ENCODE measurements at places on chromosomes 11 and 22.
A peak's percentile ranks its signal among the peaks of the same experiment; 100 is the strongest.

GRCh38 chr22:40334899-40335298 lies 11.4 kb upstream of the ADSL start:
- no peak for DNase-seq

GRCh38 chr11:46309814-46310259 lies 32.4 kb downstream of the CREB3L1 start:
- no peak for DNase-seq

- DNase-seq: no peak
These were observed 124.7 kb downstream of the ME3 start for GRCh38 chr11:86547727-86548126.

GRCh38 chr11:129731316-129731715 lies 84.3 kb upstream of the TMEM45B start:
- DNase-seq: no peak

DNA sequence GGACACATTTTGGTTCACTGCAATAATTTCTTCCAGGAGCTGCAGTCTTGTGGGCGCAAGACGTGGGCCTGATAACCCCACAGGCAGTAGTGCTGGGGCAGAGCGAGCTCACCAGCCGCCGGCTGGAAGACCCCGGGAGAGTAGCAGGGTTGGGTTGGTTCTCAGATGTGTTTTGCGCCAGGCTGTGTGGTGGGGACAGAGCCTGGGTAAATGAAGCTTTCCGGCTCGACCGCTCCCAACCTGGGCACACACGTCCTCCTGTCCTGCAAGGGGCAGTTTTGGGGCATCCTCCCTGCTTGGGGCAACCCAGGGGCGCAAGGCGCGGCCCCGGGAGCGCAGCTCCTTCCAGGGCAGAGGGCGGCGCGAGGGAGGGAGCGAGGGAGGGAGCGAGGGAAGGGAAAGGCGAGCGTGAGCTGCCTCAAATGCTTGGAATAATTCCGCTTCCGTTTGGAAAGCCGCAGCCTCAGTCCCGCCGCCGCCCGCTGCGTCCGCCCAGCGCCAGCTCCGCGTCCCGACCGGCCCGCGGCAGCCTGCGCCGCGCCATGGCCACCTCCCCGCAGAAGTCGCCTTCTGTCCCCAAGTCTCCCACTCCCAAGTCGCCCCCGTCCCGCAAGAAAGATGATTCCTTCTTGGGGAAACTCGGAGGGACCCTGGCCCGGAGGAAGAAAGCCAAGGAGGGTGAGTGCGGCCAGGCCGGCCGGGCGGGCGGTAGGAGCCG lies at the start of gene PARVA:
TSS of gene PARVA (plus strand) at position 466 of the 718 bp plus-strand sequence. CDS start at position 543, 77 bp downstream.
- peak; percentile 27 for DNase-seq

GRCh38 chr11:122162095-122162494 lies 46.1 kb upstream of the BLID start:
- no peak for DNase-seq

- DNase-seq: peak; percentile 97
These were observed 5.6 kb upstream of the SYT8 start for GRCh38 chr11:1829039-1829820.

DNA sequence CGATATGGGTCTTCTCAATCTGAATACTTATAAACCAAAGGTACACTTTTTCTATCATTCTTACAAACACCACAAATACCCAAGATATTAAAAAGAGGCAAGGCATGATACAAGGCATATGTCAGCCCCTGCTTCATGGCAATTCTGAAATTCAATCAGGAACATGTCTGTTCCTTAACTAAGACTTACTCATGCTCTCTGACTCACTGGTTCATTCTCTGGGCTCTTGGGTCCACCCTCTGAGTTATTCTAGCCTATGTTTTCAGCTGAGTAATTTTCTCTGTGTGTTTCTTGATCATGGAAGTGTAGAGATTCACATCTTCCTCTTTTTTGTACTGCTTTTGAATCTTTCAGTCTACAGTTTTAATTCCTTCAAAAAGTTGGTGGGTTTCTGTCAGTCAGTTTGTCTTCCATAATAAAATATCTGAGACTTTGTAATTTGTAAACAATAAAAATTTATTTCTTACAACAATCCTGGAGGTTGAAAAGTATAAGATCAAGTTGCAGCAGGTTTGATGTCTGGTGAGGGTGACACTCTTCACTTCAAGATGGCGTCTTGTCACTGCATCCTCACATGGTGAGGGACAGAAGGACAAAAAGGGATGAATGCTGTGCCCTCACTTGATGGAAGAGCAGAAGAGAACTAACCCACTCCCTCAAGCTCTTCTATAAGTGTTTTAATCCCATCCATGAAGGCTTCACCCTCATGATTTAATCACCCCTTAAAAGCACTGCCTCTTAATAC lies 211.7 kb downstream of the FAM76B start:
- no peak for DNase-seq

- no peak for DNase-seq
These were observed 24.8 kb downstream of the PAK1 start for GRCh38 chr11:77449060-77449521.

GRCh38 chr11:12453243-12453642 lies 75.9 kb downstream of the PARVA start:
- DNase-seq: no peak

DNA sequence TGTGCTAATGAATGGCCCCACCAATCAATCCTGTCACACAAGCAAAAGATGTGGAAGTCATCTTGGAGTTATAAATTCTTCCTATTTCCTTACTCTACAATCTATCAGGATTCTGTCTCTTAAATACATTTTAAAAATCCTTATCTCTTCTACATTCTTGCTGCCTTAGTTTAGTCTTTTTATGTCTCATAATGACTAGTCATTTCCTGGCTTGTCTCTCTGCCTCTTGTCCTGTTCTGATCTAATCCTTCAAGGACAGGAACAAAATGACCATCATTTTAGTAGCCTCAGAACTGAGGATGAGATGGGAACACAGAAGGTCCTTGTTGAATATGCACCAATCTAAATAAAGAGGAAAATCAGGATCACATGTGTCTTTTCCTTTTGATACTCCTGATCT lies 56.6 kb upstream of the LIN7C start:
- DNase-seq: no peak

GRCh38 chr11:59839615-59840014 lies 5.7 kb downstream of the CBLIF start:
- DNase-seq: no peak

- no peak for DNase-seq
These were observed 72.3 kb downstream of the ADM start for GRCh38 chr11:10377183-10377582.

DNA sequence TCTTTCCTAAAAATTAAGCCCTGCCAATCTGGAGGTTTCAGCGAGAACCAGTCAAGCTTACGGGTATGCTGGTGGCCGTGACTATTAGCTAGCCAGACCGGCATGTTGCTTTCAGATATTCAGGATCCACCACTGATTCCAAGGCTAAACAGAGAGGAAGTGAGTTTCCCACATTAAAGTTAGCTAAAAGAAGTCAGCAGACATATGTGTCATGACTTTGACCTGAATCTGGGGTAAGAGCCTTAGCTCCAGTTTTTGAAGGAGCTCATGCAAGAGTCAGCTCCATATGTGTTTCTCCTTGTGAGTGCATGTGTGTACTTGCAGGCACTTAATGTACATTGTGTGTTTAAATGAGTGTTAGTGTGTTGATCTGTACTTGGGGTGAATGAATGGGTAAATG lies 1.4 kb downstream of the ZFPL1 start:
- DNase-seq: no peak

DNA sequence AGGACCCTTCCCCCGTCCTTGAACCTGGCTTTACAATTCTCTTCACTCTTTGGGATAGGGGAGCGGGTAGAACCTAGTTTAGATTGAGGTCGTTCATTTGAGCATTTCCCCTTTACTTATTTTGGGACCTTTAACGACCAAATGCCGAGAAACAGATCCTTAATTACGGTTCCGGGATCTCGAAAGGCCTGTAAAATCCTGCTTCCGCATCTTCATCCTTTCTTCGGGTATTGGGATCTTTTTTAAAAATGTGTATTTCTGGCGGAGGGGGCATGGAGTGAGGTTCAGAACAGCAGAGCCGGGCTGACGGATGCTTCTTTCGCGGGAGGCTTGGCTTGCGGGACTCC lies 395 bp upstream of the HIPK3 start:
- DNase-seq: no peak

GRCh38 chr11:17979770-17980371 lies 33.0 kb downstream of the SERGEF start:
- DNase-seq: peak; percentile 37

DNA sequence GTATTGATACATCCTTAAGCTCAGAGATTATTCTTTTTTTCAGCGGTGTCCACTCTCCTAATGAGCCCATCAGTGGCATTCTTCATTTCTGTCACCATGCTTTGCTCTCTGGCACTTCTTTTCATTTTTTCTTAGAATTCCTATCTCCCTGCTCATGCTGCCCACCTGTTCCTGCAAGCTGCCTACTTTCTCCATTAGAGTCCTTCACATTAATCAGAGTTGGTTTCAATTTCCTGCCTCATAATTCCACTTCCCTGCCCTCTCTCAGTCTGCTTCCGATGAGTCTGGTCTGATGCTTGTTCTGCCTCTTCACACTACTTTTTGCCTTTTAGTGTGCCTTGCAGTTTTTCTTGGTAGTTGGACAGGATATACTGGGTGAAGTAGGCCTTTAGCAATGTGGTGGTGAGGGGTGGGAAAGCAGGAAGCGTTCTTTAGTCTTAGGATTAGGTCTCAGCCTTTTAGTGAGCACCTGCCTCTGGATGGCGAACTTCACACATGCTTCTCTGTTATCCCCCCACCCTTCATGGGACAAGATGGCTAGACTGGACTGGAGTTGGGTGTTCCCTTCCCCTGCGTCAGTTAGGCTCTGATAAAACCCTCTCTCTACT lies 53.6 kb downstream of the CECR2 start:
- no peak for DNase-seq

- peak; percentile 78 for DNase-seq
These were observed 54.7 kb downstream of the FBXO7 start for GRCh38 chr22:32528984-32529982.

DNA sequence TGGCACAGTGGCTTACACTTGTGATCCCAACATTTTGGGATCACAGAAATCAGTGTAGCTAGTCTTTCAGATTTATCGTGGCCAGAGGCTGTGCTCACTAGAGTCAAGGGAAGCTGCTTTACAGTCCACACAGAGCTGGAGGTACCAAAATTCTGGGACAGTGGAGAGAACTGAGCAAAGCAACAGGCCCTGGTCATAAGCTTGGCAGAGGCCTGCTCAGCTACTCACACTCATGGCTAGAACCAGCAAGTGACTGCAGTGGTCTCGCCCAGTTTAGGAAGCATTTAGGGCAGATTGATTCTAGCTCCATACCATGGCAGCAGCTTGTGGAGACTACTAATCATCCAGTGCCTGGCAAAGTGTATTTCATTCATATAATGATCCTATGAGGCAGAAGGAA lies 8.8 kb downstream of the TMEM216 start:
- DNase-seq: no peak

- DNase-seq: peak; percentile 32
These were observed 33.8 kb downstream of the OR2AG2 start for GRCh38 chr11:6737872-6738466.

DNA sequence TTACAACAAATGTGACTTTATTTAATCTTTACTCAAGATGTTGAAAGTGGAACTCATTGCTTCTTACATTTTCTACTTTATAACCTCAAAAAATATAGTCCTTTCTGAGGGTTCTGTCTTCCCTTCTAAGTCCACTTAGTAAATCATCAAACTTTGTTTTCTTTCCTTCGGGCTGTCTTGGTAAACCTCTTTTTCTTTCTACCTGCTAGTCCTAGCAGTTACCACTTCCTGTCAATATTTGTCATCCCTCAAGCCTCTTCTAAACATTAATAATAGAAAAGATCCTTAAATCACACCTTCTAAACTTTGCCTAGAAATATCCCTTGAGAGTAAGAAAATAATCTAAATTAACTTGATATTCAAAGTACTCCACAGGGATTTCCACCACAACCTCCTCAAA lies 580.4 kb downstream of the CNTN5 start:
- DNase-seq: no peak

DNA sequence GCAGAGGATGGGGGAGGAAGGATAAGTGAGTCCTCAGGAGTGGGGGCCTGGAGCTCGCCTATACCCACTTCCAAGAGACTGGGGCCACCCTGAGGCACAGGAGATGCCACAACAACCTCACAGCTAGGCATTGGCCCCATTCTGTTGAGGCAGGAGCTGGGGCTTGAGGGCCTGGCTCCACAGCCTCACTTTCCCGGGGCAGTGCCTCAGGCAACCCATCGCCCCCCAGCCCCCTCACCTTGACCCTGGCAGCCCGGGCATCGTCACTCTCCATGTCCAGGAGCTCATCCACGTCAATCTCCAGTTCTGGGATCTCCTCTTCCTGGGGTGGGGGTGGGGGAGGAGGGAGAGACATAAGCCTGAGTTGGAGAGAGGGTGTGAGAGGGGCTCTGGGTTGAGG lies 1.8 kb downstream of the PPP1R14B start:
- no peak for DNase-seq

Data from 8988T (cell line).